ENCODE measurements at places on chromosomes 13 and 19.

GRCh38 chr19:6680141-6680540, 10.2 kb upstream of the TNFSF14 start:
- no peak for DNase-seq

DNA sequence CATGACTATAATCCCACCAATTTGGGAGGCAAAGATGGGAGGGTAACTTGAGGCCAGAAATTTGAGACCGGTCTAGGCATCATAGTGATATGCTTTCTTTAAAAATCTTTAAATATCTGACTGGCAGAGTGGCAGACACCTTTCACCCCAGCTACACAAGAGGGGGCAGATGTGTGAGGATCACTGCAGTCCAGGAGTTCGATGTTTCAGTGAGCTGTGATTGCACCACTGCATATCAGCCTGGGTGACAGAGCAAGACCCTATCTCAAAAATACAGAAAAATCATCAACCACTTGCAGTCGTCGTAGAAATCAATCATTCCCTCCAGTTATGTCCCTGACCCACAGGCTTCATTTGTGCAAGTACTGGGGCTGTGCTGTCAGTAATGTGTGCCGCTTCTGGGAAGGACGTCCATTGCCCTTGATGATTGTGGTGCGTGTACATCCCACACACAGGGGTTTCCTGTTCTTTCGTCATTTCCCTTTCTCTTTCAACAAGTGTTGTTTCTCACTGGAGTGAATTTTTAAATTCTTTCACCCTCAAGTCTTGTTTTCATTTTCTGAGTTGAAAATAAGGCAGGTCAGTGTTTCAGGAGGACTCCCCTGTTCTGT, 1.4 kb downstream of the LGALS14 start:
- DNase-seq, result no peak

DNA sequence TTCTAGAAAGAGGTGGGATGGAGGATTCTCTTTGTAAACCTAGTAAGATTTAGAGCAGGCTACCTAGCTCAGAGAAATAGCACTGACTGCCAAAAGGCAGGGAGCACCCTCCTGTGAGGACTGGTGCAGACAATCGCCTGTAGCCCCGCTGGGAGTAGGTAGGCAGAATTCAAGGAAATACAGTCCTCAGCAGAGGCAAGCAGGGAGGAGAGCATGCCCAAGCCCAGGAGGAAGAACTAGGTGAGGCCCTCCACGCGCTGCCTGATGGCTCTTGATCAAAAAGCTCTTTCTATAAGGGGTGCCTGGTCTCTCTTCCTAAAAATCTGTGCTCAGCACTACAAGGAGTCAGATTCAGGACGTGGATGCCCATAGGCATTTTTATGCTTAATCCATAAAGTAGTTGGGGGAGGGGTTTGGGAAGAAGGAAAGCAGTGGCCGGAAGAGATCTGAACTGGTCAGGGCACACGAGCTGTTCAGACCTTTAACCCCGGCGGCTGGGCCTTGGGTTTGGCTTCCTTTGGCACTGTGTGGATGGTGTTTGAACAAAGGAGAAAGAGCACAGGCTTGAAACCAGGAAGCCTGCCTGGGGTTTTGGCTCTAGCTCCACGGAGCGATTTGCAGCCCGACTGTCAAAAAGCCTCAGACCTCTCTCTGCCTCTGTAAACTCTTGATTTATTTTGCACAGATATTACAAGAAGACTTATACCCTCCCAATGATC, 320.6 kb downstream of the FOXO1 start:
- no peak for DNase-seq

GRCh38 chr13:90055121-90055520, 1292.4 kb upstream of the MIR17HG start:
- no peak for DNase-seq

DNA sequence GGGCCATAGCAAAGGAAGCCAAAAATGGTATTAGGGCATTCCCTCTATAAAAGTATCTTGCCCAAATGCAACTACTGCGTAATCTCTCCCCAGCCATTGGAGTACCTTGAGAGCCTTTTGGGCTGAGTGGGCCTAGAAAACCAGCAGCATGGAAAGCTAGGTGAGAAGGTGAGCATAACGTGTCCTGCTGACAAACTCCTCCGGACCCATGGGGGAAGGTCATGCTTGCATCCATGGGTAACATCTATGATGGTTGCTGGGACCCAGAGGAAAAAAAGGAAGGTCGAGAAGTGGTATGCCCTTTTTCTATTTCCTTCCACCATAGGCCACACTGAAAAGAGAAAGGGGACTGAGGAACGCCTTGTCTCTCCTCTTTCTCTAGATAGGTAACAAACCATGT, 57.4 kb downstream of the ZNF728 start:
- DNase-seq, result no peak

GRCh38 chr19:51317376-51317775, 5.9 kb downstream of the IGLON5 start:
- no peak for DNase-seq

All from activated CD8-positive, alpha-beta memory T cell treated with anti-CD3 and anti-CD28 coated beads, Interleukin-2, amount 50 U/mL, for 48 hours (primary cell).